ENCODE measurements at places on chromosomes 2 and 18.

DNA sequence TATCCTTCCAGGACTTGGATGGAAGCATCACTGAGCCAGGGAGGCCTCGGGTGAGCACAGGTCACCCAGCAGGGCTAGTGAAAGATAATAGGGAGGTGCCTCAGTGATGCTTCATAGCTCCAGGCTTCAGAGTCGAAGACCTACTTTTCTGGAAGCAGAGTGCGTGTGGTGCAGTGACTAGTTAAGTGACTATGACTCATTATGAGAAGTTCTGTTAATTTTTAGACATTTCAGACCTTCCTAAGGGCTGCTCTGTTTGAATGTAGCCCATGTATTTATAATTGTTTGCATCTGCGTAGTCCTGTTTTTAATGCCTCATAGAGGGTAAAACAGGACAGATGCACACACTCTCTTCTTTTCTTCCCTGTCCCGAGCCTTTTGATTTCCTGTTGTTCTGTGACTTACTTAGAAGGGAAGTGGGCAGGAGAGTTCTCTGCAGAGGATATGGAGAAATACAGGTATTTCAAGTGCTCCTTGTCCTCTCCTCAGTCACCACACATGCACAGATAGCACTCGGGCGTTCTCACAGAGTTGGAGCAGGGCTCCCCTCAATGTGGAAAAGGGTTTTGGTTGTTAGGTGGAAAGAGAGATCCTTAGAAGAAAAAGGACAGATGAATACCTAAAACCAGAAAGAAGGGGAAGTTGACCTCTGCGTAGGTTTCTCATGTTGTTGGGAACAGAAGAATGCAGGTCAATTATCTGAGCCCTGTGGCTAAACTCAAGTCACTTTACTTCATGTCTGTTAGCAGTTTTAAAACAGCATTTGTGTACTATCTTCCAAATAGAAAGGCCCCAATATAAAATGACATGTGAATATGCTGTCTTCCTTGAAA lies 34.7 kb downstream of the RALB start:
- DNase-seq = no peak

GRCh38 chr18:23964282-23965238 lies 50.0 kb upstream of the TTC39C start:
- DNase-seq = no peak

DNA sequence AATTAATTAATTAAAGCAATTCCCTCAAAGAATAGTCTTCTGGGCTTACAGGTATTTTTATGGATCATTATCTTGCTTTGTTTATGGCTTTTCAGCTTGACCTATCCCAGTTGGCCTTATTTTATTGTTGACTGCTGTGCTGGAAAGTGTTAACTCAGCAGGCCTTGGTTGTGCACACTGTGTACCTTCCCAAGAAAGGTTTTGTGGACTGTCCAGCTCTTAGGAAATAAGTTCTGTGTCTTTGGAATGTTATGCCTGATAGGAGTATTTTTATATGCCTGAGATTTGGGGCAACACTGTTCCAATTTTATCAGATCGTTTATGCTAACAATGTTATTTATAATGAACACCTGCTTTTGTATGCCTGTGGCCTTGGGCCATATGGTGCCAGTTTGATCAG lies 671.9 kb upstream of the ZNF804A start:
- no peak for DNase-seq

DNA sequence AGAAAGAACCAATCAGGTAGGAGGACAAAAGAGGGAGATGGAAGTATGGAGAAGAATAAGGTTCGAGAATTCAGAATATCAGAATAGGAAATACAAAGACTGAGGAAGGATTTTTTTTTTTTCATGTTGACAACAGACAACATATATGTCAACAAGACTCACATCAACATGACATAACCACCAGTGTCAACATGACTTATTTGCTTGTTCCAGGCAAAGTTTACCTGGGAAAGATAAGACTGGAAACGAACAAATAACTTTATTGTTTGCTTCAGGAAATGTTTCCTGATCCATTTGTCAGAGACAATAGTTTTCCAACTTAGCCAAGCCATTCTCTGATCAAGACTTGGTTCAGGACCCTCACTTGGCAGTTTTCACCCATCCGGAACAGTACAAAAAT lies 321.9 kb upstream of the NETO1 start:
- DNase-seq = no peak

DNA sequence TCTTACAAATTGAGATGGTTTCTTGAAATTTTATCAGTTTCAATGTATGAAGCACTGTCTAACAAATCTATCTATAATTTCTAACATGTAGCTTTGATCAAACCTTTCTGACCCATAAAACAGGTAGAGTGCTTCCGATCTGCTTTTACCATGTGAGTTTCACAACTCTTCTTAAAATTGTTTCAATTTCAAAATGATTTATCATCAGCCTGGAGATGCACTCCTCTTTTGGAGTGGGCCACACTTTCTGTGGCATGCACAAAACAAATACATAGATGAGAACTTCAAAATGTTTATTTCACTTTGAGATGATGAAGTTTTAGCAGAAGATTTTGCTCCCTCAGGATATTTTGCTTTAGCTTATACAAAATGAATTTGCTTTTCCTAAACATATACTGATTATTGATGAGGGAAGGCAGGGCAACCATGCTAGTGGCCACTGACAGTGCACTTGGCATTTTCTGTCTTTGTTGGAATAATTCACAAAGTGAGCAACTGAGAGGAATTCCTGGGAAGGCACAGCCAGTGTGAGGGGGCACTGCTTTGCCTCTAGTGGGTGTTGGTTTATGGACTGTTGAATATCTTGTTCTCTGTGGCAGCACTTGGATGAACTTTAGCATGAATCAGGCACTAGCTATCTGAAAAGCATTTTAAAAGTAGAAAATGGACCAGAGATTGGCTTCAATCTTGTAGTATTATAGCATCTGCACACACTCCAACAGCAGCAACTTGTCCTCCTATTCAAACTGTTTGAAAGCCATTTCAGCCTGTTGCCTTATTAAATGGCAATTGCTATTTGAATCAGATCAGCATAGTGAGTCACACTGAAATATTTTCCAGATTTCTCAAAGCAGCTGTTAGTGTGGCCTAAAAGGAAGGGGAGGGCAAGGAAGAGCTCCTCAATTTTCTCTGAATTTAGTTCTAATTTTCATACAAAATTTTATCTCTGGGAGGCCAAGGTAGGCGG lies 193.2 kb downstream of the CCDC85A start:
- no peak for DNase-seq

- no peak for DNase-seq
Observed at GRCh38 chr2:12615509-12615908, 101.2 kb upstream of the TRIB2 start.

- no peak for DNase-seq
Observed at GRCh38 chr2:215140166-215140707, 1.8 kb upstream of the ABCA12 start.

- no peak for DNase-seq
Observed at GRCh38 chr2:148529745-148530144, 114.8 kb upstream of the EPC2 start.

- no peak for DNase-seq
Observed at GRCh38 chr18:3186678-3187658, 32.8 kb downstream of the MYOM1 start.

GRCh38 chr18:34971313-34971712 lies 69.9 kb upstream of the MAPRE2 start:
- no peak for DNase-seq

- no peak for DNase-seq
Observed at GRCh38 chr2:9146646-9147045, 60.0 kb upstream of the ASAP2 start.

DNA sequence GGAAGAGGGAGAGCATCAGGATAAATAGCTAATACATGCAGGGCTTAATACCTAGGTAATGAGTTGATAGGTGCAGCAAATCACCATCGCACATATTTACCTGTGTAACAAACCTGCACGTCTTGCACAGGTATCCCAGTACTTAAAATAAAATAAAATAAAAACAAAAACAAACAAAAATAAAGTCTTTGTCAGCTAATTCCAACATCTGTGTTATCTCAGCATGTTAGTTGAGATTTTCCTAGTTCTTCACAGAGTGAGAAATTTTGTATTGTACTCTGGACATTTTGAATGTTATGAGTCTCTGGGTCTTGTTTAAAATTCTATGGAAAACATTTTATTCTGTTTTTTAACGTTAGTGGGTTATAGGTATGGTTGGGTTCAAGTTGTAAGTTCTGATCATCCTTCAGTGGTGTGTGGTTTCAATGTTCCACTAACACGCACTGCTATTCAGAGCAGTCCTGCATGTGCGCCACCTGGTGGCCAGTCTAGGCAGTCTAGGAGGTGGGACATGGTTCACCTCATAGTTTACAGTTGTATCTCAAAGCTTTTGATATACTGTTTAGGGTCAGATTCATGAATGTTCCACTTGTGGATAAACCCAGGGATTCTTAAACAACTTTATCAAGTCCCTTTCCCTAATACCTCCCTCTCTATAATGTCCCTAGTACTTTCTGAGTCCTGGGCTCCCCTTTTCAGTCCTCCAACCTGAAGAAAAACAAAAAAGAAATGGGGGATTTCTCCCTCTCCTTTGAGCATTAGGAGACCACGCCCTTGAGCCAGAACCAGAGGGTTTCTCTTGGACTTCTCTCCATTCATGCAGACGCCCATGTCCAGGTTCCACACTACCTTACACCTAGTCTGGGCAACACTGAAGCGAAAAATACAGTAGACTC lies 213.4 kb upstream of the GATA6 start:
- DNase-seq = peak; percentile 76

DNA sequence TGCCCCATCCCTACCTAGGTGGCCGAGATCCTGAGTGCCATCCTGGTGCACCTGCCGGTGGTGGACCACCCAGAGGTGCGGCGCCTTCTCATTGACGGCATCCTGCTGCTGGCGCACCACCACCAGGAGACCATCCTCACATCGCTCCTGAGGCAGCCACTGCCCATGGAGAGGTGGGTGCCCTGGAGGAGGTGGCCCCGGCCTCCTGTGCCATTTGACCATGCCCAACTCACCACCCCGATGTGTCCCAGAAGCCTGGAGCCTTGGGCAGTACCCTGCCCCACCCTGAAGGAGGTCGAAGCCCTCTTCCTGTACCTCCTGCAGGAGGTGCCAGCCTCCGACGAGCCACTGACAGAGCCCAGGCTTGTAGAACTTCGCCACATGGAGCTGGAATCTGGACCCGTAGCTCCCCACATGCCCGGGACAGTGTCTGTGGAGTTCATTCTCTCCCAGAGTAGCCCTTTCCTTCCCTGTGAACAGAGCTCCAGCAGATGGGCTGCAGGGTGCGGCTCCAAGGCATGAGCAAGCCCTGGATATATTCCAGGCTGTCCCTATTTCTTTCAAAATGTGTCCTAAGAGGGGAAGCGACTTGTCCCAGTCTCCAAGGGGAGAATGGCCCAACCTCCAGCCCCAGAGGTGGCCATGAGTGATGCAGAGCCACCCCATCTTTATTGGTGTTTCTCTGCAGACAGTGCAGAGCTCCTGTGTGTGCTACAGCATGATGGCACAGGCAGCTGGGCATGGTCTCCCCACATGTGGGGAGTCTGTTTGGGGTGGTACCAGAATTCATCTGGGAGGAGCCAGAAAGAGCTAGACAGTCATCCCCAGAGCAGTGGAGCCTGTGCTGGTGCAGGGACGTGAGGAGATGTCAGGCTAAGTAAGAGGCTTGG lies 34.2 kb downstream of the HJURP start:
- DNase-seq = no peak

- DNase-seq = no peak
Observed at GRCh38 chr2:49260979-49261538, 106.7 kb upstream of the FSHR start.

DNA sequence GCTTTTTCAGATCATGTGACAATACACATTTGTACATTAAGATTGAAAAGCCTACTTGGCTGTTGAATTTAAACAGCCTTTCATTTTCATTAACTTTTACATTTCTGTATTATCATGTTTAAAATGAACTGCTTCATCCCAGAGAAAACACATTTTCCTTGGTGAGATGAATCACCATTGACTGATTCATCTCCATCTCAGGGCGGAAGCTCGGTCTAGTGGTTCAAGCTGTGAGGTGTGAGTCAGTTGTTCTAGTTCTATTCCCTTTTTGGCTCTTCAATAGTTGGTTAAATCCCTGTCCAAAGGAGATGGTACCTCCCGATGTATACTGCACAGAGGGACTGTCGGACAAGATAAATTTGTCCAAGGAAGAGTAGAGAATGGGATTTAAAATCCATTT lies 189.7 kb downstream of the ADCYAP1 start:
- DNase-seq = no peak

GRCh38 chr2:30026091-30027055 lies 105.0 kb upstream of the ALK start:
- no peak for DNase-seq

DNA sequence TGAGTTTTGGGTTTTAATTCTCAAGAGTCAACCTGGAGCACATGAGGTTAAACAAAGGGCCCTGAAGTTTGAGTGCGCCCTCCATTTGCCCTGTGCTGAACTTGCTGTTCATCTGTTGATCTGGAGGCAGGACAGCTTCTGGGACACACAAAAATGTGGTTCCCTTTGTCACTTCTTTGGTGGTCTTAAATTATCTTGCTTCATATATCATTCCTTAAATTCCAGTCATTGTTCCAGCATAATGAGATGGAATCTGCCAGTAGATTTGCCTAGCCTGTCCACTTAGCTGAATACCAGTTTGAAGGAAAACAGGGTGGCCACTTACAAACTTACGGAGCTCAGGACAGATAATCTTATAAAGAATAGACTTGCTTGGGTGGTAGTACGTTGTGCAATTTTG lies 916 bp downstream of the CETN1 start:
- DNase-seq = no peak

DNA sequence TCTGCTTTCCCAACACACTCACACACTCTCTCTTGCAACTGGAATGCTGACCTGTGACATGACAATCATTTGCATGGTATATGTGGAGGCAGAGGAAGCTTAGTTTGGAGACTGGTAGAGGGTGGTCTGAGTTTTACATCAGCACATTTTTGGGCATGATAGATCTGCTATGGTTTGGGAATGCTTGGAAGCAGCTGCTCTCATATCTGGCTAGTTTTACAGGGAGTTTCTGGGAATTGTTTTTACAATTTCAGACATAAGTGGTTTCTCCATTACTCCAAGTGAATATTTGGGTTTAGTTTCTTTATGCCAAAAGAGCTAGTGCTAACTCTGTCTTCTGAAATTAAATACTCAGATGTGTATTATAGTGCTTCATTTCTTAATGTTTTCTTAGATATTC lies 977.6 kb downstream of the SUCLG1 start:
- no peak for DNase-seq

GRCh38 chr2:23411752-23412431 lies 26.9 kb downstream of the KLHL29 start:
- no peak for DNase-seq

- peak; percentile 60 for DNase-seq
Observed at GRCh38 chr2:230864605-230865306, at the start of gene ITM2C. ITM2C (plus strand) TSS chr2:230864942; CDS start chr2:230865026, 84 bp downstream.

DNA sequence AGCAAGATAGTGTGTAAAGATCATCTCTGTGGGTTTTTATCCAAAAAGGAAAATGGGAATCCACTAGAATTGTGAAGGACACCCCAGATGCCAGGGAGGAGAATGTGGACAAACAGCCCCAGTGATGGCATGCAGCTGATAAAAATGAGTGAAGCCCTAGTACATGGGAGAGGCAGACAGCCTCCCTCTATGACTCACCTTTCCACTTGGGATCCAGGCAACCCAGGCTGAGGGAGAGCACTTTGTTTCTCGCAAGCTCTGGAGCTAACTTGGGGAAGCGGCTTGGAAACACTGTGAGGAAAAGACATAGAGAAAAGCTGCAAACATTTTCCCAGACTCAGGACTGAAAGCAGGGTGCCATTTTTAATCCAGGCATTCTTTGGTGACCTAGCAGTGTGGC lies 5.3 kb upstream of the FLACC1 start:
- DNase-seq = no peak

GRCh38 chr2:12211326-12212175 lies 465.1 kb downstream of the LPIN1 start:
- DNase-seq = no peak

GRCh38 chr2:233091595-233092375 lies 31.6 kb downstream of the INPP5D start:
- DNase-seq = no peak

Data from stimulated activated CD4-positive, alpha-beta T cell treated with anti-CD3 and anti-CD28 coated beads, TNF-alpha, amount 100 ng/mL, for 1 hour (primary cell).